ENCODE measurements at places on chromosomes 4 and X. TPM values are rescaled to one million over a fixed set of nuclear protein-coding genes. Genes with fewer than 3 reads are reported as not detected.

GPR82 gene
- total RNA-seq, result 0.22 TPM

GRIA2 gene
- total RNA-seq, result not detected

DNA sequence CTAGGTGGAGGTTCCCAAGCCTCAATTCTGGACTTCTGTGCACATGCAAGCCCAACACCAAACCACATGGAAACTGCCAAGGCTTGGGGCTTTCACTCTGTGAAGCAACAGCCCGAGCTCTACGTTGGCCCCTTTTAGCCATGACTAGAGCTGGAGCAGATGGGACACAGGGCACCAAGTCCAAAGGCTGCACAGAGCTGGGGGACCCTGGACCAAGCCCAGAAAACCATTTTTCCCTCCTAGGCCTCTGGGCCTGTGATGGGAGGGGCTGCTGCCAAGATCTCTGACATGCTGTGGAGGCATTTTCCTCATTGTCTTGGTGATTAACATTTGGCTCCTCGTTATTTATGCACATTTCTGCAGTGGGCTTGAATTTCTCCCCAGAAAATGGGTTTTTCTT is 258.7 kb upstream of the ACTRT1 start:
- no peak for DNase-seq

DNA sequence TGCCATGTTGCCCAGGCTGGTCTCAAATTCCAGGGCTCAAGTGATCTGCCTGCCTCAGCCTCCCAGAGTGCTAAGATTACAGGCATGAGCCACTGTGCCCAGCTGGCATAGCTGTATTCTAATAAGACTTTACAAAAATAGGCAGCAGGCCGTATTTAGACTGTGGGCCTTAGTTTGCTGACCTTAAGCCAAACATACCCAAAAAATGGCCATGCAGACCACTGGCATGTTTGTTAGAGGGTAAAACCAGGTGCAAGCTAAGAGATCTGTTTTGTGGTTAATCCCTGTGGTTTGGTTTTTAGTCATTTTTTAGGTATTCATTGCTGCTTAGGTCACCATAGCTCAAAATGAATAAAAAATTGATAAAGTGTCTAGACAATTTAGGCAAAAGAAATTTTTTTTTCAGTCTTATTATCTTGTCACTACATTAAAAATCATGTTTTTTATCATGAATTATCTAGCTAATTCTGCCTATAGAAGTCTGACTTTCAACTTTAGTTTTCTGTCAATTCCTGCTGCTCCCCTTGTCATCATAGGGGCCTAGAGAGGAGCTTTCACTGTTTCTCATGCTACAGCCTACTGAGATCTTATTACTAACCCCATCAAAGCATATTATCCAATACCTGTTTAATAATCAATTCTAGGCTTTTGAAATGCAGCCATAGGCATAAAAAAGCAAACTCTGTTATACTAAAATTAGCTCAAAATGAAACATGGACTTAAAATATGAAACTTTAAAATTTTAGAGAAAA is 7.5 kb upstream of the SPINK2 start:
- no peak for DNase-seq

DNA sequence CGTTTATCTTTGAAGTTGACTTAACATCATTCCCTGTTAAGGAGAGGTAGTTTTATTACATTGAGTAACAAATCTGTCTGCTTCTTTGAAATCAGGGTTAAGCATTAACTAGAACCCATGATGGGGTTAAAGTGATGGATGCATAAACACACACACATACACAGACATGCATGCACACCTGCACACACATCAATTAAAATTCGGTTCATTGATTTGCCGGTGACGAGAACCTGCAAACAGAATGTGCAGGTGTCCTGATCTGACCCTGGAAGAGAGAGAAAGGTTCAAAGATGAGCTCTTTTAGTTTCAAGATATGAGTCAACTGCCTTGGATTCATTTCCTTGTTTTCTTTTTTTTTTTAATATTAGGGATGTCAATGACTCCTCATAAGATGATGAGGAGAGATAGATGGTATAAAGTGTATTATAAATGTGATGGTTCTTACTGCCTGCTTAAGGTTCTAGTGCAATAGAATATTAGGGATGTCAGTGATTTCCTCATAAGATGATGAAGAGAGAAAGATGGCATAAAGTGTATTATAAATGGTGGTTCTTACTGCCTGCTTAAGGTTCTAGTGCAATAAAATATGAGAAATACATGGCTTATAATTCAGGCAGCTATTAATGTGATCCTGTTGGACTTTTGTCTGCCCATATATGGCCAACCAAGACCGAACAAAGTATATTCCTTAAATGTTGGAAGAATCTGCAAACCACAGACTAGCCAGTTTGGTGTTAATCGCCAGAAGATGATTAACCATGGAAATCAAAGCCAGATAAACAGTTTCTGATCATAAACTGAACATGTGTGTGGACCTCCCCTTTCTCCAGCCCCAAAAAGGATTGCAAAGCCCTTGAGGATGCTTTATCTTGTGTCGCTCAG is 14.1 kb upstream of the CD99 start:
- DNase-seq, result no peak

DNA sequence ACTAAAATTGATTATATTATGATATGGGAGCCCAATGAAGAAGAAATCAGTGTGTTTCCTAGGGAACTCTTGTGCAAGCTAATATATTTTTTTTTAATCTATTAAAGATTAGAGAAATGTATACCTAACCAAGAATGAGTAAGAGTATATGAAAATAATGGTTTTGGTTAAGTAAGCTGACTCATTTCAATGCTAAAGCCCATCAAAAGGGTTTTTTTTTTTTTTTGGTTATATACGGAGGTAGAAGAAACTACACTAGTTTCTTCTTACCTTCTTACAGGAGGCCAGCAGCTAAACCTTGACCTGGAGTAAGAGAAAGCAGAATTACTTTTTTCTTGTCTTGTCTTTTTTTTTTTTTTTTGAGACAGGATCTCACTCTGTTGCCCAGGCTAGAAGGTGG is 27.5 kb downstream of the RUFY3 start:
- no peak for DNase-seq
